ENCODE measurements at places on chromosomes 2 and 18.

DNA sequence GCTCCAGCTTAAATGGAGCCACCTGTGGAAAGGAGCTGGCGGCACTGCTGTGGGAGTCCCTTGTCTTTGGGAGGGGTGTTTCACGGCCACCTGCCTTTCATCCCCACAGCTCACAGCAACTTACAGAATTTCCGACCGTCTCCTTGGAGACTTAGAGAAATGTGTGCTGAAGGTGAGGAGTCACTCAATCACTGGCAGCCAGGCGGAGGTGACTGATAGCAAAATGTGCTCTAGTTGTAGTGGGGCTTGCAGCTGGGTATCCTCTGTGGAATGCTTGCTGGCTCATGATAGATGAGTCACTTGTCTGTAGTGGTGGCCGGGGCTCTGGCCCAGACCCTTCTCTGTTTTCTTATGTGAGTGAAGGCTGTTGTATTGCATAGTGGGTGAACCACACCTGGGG is 110.7 kb downstream of the SH3RF3 start:
- DNase-seq = peak; percentile 83

DNA sequence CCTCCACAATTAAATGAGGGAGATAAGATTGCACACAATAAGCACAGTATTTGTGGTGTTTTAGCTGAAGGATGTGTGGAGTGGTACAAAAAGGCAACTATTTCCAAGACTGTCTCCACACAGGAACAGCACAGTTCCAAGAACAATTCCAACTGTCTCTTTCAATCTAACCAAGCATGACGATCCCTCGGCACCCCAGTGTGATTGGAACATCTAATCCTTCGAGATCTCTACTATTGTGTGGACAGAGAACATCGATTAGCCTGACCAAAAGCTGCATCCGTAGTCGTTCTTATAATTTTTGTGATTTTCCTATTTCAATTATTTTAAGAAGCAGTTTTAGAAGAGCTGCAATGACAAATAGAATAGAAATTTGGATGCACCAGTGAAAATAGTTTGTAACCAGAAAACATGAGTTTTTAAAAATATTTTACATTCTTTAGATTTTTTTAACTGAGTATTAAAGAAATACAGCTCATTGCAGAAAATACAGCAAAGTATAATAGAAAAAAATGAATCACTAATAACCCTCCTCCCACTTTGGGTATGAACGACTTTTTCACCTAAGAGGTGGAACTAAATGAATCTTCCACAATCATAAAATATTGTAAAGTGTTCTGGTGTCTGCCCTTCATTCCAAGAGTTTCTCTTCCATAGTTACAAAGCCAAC is 76.4 kb upstream of the CABLES1 start:
- peak; percentile 9 for DNase-seq

GRCh38 chr2:109020217-109020637 is 31.2 kb upstream of the EDAR start:
- DNase-seq = peak; percentile 7

- no peak for DNase-seq
Measured at GRCh38 chr2:17821535-17822444, 5.5 kb downstream of the MSGN1 start.

GRCh38 chr2:207035875-207036274 is 96.6 kb downstream of the CPO start:
- DNase-seq = no peak

DNA sequence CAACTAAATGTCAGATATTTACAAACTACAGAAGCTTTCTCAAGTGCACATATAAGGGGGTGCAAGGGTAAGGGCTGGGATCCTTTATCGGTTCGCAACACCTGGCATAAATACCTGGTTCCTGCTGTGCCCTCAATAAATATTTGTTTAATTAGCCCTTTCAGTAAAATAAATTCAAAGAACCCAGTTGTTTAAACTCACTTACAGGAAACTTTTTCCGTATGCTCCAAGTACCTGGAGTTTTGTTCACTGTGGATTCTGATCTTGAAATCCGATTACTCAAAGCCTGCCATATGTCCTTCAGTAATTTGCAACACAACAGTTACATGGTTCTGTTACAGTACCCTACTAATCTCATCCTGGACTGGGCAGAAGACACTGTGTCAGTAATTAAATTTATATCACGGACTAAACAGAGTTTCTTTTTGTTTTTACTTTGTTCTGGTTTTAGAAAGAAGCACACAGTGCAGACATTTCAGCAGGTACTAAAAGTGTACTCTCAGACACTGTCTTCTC is 36.9 kb downstream of the TBC1D8 start:
- DNase-seq = no peak

DNA sequence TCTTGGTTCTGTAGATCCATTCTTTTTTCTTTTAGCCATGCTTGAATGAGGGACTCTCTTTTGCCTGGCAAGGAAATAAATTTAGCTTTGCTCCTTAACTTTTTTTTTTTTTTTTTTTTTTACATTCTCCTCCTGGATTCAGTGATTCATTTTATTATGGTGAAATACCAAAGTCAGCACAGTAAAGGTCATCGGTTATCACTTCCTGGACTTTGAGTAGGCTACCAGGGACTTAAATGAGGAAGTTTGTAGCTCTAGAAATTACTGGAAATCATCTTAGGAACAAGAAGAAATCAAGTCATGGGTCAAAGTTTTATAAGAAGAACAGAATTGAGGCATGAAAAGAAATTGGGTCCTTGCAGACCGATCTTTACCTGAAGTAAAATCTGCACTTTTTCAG is 75.0 kb downstream of the SOCS6 start:
- peak; percentile 72 for DNase-seq

Data from IMR-90 (cell line).